ENCODE measurements at places on chromosomes 16 and 17.

DNA sequence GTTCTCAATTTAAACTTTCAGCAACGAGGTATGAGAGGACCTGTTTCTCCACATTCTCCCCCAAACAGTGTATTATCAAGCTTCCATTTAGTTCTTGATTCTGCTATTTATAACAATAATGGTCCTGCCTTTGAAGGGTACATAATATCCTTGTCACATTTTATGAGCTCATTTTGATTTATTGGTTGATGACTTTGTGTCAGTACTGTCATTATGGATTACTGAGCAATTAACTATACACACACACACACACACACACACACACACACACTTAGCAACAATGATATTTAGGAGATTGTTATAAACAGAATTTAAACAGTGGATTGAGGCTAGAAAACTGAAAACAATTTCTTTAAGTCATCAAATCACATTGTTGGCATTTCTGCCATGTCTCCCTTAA, 7.0 kb downstream of the TMIGD1 start:
- no peak for DNase-seq

GRCh38 chr17:74646231-74646630, 22.7 kb upstream of the CD300E start:
- peak; percentile 66 for DNase-seq

DNA sequence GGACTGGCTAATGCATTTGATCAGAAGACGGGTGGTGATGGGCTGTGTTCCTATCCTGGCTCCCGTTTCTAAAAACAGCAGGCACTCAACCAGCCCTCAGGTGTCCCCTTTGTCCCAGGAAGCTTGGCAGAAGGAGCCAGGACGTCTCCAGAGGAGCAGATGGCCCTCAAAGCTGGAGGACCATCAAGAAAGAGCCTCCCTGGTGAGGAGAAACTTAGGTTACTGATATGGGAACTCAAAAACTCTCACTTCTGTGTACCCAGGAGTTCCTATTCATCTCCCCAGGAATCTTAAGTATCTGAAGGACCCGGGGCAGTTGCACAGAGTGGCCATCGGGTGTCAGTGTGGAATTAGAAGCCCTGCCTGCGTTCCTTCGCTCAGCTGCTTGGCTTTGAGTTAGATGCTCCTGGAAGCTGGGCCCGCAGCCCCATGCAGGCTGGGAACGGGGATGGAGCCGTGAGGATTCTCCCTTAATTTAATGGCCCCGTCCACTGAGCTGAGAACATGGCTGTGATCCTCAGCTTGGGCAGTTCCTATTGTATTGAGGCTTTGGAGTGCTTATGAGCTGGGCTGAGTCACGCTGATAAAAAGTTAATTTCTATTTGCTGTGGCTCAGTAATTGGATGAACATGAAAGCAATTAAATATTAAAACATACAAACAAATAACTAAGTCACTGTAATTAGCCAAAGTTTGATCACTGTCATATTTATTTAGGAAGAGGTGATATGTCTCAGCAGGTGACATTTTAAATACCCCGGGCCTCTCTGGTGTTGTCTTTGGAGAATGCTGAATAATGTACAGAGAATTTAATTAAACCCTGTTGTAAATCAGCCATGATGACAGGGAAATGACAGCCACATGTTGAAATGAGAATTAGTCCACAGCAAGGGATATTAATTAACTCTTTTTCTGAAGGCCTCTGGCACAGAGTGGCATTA, 402.1 kb downstream of the SEC14L1 start:
- DNase-seq, result peak; percentile 82

DNA sequence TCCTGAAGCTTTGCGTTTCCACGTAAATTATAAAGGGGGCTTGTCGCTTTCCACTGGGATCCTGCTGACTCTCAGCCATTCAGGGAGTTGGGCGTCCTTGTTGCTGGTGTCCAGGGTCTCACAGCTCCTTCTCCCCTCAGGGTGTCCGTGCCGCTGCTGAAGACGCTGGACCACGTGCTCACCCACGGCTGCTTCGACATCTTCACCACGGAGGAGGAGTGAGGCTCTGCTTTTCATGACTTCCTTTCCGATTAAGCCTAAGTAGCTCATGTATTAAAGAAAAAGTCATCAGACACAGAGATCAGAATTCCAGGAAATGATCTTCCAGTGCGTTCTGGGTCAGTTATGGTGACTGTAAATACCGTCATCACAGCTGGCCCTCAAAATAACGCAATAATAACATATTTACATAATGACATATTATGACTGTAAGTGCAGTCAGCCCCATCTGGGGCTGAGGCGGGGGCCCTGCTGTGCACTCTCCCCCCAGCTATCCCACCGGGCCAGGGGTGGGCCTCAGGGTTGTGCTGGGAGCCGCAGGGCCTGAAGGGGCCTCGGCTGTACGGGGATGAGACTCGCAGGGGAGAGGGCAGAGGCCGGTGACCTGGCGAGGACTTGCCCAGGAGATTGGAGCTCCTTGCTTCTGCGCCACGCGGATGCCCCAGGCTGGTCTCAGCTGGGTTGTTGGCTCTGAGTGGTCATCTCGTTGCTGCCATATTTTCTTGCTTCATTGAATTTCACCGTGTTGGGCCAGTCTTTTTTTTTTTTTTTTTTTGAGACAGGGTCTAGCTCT, 92.9 kb upstream of the ZNF750 start:
- DNase-seq, result no peak

DNA sequence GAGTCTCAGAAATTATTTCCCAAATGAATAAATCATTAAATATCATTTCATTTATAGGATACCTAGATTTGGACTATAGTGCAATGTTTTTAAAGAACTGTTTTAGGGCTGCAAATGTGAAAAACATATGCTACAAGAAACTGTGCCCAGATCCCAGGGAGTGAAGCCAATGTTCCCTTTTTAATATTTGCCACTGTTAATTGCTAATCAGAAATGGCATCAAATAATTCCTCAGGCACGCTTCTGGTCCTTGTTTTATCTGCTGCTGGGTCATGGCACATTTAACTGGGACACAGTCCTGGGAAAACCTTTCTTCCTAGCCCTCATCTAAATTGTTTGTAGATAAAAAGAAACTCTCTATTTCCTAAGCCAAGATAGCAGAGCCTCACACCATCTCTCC, 79.3 kb upstream of the CNTNAP4 start:
- no peak for DNase-seq

DNA sequence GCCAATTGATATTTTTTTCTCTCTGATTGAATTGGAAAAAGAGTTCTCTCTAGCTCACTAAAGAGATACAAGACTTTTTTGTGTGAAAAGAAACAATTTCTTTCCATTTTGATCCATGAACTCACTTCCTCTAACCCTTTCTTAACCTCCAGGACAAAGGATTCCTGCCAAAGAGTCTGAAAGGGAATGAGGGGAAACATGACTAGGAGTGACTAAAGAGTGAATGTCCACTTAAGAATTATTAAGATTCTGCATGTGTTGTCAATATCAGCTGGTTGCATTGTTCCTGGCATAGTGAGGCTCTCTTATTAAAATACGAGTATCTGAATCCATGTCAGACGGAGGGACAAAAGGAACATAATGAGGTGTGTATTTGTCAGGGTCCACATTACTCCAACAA, 344.7 kb downstream of the GRIN2A start:
- no peak for DNase-seq

- DNase-seq, result no peak
These were observed 34.0 kb downstream of the TIMM22 start for GRCh38 chr17:1030684-1031532.

DNA sequence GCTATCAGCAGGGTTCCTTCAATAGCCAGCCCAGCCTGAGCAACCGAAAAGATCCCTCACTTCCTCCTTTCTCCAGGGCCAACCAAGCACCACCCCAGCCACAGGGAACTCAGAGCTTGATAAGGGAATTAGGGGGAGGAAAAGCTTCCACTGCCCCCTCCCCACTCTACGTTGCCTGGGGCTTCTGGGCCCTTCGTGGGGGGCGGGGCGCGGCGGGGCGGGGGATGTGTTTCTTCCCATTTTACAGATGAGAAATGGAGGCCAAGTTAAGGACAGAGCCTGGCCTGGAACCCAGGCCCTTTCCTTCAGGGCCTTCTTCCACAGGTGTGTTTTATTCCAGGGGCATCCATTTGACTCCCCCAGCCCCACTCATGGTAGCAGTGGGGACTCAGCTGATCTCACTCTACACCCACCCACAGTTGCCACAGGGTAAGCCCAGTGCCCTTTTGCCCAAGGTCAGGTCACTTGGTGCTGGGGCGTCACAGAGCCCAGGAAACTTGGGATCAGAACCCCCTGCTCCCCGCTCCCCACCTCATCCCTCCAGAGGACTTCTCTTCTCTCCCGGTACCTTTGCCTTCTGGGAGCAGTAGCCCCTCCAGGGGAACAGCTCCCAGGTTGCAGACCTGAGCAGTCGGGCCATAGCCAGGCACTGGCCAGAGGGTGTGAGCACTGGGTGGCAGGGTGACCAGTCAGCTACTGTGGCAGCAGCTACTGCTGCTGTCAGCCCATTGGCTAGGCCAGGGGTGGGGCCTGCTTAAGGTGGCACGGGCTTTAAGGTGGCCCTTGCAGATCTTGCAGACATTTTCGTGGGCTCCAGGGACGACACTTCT, at the start of gene LDHD:
TSS of gene LDHD (minus strand) at position 700 of the 830 bp plus-strand sequence. CDS start at position 640, 60 bp downstream.
- DNase-seq, result no peak

DNA sequence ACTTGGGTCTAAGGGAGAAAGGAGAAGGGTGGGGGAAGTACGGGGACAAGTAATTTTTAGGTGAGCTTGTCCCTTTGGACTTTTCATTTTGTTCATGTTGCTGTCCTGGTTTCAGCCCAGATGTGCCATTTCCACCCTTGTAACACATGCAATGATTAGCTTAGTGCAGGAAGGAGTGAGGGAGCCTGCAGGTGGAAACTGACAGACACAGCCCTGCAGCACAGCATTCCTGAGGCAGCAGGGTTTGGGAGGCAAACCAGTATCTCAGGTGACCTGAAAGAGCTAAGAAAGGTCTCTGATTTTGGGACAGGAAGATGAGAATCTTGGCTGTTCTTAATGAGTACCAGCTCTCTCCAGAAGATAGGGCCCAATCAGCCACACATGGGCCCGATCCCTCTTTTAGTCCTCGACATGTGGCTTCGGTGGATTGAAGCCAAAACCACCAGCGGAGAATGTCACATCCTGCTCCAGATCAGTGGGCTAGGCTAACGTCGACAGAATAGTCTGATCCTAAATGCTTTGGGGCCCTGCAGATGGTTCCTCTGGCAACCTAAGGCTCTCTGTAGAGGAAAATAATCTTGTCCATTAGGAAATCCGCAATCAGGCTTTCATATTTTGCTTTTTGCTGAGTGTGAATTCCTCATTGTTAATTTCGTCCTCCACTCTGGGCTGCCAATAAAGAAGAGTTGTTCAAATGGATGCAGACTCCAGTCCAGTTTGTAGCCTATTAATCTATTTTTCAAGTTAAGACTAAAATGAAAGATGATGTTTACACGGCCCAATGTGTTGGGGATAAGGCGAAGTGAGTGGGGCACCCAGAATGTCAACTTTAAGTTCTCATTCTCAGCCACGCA, 3.8 kb upstream of the RNF157 start:
- no peak for DNase-seq

DNA sequence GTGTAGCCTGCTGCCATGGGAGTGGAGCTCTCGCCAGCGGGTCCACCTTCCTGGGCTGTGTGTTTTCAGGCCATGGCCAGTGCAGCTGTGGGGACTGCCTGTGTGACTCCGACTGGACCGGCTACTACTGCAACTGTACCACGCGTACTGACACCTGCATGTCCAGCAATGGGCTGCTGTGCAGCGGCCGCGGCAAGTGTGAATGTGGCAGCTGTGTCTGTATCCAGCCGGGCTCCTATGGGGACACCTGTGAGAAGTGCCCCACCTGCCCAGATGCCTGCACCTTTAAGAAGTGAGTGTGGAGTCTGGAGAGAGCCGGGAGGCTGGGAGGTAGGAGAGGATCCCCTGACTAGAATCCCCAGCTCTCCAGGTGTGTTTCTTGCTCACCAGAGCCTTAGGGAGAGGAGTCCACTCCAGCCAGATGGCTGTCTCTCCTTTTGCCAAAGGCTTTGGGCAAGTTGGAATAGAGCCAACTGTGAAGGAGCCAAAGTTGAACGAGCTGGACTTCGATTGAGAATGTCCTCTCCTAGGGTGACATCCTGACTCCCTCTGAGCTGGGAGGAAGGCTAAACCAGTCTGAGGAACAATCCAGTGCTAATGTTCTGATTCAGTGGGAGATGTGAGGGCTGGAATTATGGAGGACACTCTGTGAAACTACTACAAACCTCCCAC, 24.4 kb upstream of the EFCAB13 start:
- DNase-seq, result no peak

DNA sequence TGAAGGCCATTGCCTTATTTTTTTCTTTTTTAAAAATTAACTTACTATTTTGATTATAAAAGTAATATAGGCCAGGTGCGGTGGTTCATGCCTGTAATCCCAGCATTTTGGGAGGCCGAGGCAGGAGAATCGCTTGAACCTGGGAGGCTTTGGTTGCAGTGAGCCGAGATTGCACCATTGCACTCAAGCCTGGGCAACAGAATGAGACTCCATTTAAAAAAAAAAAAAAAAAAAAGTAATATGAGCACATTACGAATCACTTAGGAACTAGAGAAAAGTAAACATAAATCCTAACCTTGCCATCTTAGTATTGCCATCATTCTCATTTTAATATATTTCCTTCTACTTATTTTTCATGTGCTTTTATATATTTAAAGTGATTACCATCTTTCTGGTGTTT, 12.9 kb upstream of the TACO1 start:
- DNase-seq, result no peak

DNA sequence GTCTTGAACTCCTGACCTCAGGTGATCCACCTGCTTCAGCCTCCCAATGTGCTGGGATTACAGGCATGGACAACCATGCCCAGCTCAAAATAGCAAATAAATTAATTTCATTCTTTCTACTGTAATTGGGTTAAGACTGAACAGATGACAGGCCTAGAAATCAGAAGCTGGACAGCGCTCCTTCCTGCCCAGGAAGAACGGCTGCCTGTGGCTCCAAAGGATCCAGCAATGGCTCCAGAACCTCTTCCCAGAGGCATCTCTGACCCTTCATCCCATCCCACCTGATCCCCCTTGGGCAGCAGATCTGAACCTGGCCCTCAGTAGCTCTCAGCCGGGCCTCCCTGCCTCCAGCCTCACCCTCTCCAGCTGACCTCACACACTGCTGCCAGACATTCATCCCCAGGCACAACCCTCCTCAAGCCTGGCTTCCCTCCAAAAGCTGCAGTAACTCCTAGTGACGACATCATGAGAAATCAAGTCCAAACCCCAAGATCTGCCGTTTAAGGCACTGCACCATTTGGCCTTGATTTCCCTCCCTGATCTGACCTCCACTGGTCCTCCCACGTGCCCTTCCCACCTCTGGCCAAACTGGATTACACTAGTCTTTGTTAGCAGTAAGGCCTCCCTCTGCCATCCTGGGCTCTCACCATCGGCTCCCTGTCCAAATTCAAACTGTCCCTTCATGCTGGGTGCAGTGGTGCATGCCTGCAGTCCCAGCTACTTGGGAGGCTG, 3.1 kb upstream of the MIF4GD start:
- no peak for DNase-seq

GRCh38 chr17:19943026-19943425, 34.6 kb downstream of the AKAP10 start:
- DNase-seq, result no peak
